ENCODE measurements at places on chromosomes 16 and 17. TPM values are rescaled to one million over a fixed set of nuclear protein-coding genes. Genes with fewer than 3 reads are reported as not detected.

The ARHGDIG gene
- 0.97 TPM for total RNA-seq

The GLTPD2 gene
- not detected for total RNA-seq

The CLDN9 gene
- not detected for total RNA-seq

The PCTP gene
- total RNA-seq = 12.8 TPM

The FGF11 gene
- 3.8 TPM for total RNA-seq

The ARHGAP27 gene
- 17.8 TPM for total RNA-seq

The METRN gene
- 24.9 TPM for total RNA-seq

The RHBDF1 gene
- 39.5 TPM for total RNA-seq

The LRRC46 gene
- total RNA-seq = not detected

The CIBAR2 gene
- not detected for total RNA-seq

The KRTAP2-1 gene
- total RNA-seq = not detected

GRCh38 chr17:1752425-1753262 lies 9.2 kb upstream of the SERPINF1 start:
- DNase-seq = no peak

GRCh38 chr16:11593581-11593980 lies 6.9 kb upstream of the LITAF start:
- no peak for DNase-seq

DNA sequence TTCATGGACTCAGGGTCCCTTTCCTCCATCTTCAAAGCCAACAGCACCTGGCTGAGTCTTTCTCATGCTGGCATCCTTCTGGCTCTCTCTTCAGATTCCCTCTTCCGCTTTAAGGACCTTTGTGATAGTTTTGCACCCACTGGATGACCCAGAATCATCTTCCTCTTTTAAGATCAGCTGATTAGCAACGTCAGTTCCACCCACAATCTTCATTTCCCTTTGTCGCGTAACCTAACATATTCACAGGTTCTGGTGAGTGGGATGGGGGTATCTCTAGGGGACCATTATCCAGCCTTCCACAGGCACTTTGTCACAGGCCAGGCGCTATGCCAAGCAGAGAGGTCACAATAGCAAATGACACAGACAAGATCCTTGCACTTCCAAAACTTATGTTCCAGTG lies 593.8 kb downstream of the MAF start:
- no peak for DNase-seq

- DNase-seq = no peak
Observed at GRCh38 chr17:39568702-39569101, 39.0 kb downstream of the NEUROD2 start.

GRCh38 chr16:22813223-22813947 lies 577 bp upstream of the HS3ST2 start:
- DNase-seq = peak; percentile 90

DNA sequence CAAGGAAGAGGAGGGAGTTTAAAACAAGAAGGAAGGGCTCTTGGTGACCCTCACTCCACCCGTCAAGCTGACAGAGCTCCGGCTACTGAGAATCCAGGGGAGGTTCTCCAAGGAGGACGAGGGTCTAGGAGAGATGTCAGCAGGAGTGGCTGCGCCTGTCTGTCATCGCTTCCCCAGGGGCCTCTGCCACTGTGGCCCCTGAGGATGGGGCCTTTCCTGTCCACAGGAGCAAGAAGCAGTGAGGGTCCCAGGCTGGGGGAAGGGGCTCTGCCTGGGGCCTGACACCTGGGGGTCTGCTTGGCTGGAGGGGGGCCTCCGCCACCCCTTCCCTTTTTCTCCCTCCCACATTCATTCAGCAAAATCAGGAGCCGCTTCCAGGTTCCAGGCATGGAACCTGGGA lies 66.5 kb upstream of the TNRC6C start:
- DNase-seq = peak; percentile 66

- no peak for DNase-seq
Observed at GRCh38 chr17:73634629-73635028, 9.6 kb downstream of the SDK2 start.

DNA sequence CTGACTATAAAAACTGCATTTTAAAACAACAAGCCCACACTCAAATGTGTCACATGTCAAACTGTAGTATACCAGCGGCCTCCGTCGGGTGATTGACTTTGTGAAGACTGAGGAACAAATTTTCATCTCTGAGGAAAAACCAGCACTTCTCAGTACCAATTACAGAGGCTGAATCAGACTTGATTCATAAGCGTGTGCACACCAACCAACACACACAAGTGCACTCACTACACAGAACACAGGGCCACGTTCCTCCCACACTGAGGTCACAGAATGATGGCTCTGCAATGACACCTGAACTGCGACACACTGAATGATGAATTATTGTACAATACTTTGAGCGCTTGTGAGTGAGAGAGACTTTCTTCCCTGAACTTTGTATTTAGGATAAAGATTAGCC lies 29.6 kb downstream of the XPO6 start:
- DNase-seq = no peak

GRCh38 chr16:5205361-5206040 lies 107.9 kb upstream of the EEF2KMT start:
- DNase-seq = no peak

- DNase-seq = no peak
Observed at GRCh38 chr17:2940352-2940751, 123.1 kb downstream of the OR1D5 start.

DNA sequence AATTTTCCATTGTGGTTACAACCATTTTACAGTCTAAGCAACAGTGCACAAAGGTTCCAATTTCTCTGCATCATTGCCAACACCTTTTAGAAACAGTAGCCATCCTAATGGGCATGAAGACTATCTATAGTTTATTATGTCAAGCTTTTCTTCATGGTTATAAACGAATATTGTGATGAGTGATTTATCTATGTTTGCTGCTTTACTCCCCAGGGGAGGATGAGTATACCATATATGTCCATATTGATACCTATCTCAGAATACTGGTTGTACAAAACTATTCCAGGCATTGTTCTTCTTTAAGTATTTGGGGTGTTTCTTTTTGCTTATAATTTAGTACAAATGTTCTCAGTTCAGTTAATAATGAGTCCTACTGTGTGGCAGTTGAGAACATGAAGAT lies 98.3 kb downstream of the PRKCA start:
- no peak for DNase-seq

DNA sequence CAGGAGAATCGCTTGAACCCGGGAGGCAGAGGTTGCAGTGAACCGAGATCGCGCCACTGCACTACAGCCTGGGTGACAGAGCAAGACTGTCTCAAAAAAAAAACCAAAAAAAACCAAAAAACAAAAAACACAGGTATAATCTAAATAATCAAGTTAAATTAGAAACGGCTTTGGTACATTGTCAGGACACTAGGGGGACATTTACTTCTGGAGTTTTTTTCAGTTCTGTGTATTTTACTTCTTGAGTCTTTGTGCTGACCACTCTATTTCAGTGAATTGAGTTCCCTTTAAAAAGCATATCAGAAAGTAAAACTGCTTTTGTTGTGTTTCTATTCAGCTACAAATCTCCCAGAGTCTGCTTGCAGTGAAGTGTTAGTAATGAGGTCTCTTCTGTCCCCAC lies 36.3 kb downstream of the DHRS7B start:
- DNase-seq = no peak

- DNase-seq = no peak
Observed at GRCh38 chr17:73267648-73268537, 6.2 kb upstream of the CPSF4L start.

DNA sequence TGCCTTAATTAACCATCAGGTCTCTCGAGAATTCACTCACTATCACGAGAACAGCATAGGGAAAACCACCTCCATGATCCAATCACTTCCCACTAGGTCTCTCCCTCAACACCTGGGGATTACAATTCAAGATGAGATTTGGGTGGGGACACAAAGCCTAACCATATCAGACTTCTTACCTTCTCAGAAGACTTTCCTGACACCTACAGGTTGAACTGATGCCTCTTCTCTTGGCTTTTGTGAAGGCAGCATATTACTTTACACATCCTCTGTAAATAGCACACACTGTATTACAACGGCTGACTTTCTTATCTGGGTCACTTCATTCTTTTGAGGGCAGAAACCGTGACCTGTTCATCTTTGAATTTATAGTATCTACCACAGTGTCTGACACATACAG lies 23.6 kb downstream of the BMERB1 start:
- DNase-seq = no peak

DNA sequence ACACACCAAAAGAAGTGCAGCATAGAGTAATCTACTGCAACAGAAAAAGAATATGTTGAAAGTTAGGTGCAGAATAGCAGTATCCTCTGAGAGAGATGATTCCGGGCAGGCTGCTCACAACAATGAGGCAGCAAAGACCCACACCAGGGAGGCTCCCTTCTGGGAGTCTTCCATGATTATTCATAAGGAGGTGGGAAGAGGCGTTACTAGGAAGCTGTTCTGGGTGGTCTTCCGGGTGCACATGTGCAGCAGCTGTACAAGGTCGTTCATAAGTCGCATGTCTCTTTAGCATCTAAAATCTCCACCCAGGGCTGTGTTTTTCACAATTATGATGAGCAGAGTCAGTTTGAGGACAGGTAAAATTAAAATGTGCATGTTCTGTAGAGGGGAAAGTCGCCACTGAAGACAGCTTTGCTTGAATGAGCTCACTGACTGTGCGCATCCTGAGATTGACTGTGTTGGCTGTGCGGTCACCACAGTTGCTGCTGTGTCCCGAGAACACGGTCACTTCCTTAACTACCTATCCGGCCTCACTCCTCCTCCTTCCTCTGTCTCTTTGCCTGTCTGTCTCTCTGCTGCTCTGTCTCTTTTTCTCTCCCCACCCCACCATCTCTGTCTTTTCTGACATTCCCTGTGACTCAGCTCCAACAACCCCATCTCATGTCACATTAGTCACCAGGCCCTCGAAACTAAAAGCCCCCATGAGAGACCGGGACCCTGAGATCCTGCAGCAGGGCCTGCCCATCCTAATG lies 125.5 kb upstream of the HSBP1 start:
- DNase-seq = no peak

DNA sequence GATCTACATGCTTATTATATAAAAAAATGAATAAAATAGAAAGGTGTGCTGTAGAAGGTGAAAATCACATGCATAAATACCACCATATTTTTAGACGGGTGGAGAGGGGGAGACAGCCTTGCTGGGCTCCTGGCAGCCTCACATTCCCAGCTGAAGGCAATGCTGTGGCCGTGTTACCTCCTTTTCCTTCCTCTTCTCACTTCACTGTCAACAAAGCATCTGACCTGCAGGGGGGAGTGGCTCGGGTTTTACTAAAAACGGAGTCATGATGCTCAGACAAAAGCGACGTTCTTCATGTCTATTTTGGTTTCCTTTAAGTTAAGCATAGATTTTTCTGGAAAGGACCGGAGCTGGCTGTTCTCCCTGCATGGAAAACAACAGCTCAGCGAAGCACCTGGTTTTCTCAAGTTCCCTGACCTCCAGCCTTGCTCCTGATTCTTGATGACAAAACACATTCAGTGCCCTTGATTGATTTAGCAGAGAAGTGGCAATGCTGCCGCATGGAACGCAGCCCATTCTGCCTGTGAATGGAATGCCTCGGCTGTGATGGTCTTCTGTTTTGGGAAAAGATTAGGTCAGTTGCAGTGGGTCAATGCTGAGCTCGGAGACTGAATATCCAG lies 5.5 kb upstream of the RPTOR start:
- no peak for DNase-seq

GRCh38 chr16:79134300-79134699 lies 466.2 kb downstream of the MAF start:
- no peak for DNase-seq

DNA sequence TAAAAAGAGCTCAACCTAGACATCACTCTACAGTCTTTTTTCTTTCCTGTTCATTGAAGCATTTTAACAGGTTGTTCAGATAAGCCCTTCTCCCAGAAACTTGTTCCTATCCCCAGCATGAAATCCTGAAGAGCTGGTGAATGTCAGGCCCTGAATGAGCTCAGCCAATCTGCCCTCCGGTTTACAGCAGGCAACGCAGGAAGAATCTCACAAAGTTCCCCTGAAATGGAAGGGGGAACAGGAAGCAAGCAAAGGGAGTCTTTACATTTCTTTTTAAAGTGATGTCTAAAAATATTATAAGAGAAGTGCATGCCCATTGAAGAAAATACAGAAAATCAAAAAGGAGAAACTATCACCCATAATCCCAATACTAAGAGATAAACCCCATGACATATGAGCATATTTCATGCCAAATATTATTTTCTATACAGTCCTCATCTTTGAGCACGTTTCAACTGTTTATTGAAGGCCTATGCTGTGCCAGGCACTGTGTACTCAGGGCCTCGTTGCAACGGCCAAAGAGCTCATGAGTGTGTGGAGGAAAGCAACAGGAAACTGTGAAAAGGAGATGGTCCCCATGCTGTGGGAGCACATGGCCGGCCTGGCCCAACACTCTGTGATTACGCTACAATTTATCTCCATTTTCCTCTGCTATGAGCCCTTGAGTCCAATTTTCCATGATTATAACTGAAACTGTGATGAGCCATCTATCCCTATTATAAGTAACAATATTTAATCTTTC lies 5.7 kb downstream of the TK2 start:
- DNase-seq = no peak

- no peak for DNase-seq
Observed at GRCh38 chr17:3964203-3965117, at the start of gene ATP2A3. Gene ATP2A3, minus strand, starts transcription at chr17:3964437. Its CDS starts 146 bp downstream, at chr17:3964291.

DNA sequence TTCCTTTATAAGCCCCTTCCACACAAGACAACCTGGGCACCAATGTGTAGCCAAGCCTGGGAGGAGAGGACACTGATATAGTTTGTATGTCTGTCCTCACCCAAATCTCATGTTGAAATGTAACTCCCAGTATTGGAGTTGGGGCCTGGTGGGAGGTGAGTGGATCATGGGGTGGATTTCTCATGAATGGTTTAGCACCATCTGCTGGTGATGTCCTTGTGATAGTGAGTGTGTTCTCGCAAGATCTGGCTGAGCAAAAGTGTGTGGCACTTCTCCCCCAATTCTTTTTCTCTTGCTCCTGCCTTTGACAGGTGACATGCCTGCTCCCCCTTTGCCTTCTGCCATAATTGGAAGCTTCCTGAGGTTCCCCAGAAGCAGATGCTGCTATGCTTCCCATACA lies 135.8 kb downstream of the USP31 start:
- no peak for DNase-seq

DNA sequence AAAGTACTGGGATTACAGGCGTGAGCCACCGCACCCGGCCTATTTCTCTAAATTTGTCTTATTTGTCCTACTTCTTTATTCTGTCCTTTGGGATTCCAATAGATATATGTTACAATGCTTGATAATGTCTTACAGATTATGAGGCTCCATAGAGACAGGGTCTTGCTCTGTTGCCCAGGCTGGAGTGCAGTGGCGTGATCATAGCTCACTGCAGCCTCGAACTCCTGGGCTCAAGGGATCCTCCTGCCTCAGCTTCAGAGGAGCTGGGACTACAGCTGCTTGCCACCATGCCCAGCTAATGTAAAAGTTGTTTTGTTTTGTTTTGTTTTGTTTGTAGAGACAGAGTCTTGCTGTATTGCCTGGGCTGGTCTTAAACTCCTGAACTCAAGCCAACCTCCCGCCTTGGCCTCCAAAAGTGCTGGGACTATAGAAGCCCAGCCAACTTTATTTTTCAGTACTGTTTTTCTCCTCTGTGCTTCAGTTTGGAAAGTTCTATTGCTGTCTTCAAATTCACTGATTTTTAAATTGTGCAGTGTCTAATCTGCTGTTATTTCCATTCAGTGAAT lies 10.3 kb downstream of the ANKRD13B start:
- peak; percentile 60 for DNase-seq

GRCh38 chr17:31802502-31802901 lies 56.5 kb downstream of the COPRS start:
- DNase-seq = peak; percentile 76

GRCh38 chr17:75036643-75037268 lies 10.0 kb downstream of the ATP5PD start:
- DNase-seq = peak; percentile 96

GRCh38 chr17:38867179-38867967 lies 2.5 kb upstream of the LASP1 start:
- DNase-seq = no peak

- DNase-seq = no peak
Observed at GRCh38 chr16:30535106-30535776, 583 bp upstream of the ZNF747 start.

All from posterior vena cava (tissue), 2 donors.